ENCODE measurements at places on chromosomes 11 and 22.

GRCh38 chr22:43094085-43094484 lies 4.9 kb upstream of the TTLL1 start:
- DNase-seq, result no peak

DNA sequence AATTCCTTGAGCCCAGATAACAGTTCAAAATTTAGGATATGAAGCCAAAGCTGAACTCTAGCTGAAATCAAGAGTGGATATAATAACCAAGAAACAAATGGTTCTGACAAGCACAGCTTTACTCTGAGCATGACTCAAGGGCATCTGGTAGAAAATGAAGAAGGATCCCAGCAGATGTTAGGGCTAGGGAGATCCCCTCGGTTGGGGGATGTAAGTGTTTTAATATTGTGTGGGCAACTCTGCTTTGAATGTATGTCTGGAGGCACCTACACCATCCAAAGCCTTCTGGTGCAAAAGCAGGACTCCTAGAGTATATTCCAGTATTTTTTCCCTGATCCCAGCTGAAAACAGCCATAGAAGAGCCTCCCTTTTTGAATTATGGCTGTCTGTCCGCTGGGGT lies 61.7 kb downstream of the FLI1 start:
- no peak for DNase-seq

DNA sequence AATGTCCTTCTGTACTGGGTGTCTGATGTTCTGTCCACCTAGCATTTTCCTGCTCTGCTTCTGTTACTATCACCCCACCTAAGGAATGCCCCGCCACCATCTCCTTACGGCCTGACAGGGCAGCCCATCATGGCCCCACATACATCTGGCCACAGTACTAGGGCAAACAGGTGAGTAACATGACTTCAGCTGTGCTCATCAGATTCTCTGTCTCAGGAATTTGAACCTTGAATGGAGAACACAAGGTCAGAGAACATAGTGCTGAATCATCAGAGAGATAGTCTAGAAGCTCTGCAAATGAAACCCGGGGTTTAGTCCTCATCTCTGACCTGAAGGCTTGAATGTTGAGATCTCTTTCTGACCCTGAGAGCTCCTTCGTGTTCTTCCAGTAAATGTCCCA lies 32.4 kb downstream of the ZC3H12C start:
- no peak for DNase-seq

GRCh38 chr11:130161441-130162145 lies 2.0 kb downstream of the ST14 start:
- DNase-seq, result no peak

DNA sequence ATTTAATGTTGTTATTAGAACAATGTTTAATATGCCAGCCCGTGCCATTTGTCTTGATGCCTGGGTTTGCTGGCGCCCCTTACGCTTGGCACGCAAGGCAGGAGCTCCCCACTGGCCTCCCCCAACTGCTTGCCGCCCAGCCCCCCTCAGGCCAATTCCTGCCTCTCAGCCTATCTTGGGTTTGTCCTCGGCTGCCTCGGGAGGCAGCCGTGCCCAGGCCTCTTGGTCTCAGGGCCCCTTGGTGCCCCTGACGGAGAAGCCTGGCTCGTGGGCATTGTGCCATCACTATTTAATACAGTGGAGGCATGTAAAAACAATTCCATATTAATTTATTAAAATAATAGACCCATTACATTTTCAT lies 119.8 kb downstream of the KCNQ1OT1 start:
- no peak for DNase-seq

GRCh38 chr11:132161403-132162078 lies 791.1 kb downstream of the NTM start:
- DNase-seq, result no peak

- peak; percentile 28 for DNase-seq
Observed at GRCh38 chr22:42680648-42681047, 31.5 kb upstream of the CYB5R3 start.

DNA sequence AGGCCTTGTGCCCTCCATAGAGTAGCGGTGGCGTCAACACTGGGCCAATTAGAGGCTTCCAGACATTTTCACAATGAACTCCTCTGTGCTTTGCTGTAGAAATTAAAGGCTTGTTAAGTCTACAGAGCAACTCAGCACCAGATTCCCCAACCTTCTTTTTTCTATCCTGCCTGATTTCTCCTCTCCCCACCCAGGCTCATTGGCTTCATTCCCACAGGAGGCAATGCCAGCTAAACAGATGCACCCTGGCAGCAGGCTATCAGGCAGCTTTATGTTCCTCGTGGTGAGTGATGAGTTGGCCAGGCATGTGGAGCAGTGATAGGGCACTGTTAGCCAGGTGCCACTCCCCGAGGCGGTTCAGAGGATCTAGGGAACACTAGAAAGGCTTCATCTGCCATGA lies 4.8 kb downstream of the DIXDC1 start:
- no peak for DNase-seq

GRCh38 chr22:27393371-27393770 lies 408.2 kb downstream of the MN1 start:
- no peak for DNase-seq

- DNase-seq, result no peak
Observed at GRCh38 chr11:128421577-128422330, 165.6 kb downstream of the ETS1 start.

DNA sequence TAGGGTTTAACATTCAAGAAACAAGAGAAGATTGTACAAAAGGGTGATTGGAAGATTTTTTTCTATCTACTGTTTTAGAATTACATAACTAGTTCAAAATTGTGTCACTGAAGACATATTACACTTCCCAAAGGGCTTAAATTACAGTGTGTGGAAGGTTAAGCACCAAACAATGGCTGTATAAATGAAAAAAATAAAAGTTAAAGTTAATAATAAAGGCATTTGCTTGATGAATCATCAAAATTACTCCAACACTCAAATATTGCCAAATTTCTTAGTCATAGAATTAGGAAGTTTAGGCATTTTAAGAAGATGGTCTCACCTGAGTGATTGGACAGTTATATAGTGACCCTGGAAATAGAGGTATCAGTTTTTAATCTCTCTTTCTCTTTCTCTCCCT lies 227.6 kb upstream of the CARD18 start:
- no peak for DNase-seq

DNA sequence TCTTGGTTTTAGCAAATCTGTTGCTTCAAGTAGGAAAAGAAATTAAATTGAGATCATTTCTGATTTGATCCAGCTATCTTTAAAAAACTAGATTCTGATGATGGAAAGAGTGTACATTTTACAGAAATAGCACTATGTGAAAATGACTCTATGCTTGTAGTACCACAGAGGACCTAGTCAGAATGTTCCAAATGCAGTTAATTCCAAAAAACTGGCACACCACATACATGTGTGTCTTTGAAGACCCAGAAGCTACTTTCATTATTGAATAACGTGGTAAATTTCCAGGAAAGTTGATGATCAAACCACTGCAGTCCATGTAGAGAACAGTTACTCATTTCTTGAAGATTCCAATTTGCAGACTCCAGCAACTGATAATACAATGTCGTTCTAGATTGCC lies 3.8 kb downstream of the ELMOD1 start:
- no peak for DNase-seq

GRCh38 chr11:15837901-15838489 lies 518.4 kb downstream of the SOX6 start:
- DNase-seq, result no peak

DNA sequence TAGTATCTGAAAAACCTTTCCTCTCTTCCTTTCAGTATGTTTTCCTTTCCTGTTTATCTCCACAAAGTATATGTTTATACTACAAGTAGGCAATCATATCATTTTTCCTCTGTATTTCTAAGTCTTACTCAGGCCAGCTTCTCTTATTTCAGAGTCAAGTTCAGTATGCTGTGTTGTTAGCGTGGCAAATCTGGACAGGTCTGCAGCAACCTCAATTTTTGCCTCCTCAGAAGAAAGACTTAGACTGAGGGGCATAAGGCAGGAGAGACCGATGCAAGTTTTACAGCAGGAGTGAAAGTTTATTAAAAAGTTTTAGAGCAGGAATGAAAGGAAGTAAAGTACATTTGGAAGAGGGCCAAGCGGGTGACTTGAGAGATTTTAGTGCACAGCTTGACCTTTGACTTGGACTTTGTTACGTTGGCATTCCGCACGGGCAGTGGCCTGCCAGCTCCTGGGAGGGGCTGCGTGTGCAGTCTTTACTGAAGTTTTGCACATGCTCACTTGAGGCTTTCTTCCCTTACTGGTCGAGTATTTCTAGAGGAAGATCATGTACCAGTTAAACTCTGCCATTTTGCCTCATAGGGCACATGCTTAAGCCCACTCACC lies 343.2 kb downstream of the NTM start:
- DNase-seq, result no peak

- DNase-seq, result no peak
Observed at GRCh38 chr11:129959687-129960086, 42.9 kb downstream of the PRDM10 start.

DNA sequence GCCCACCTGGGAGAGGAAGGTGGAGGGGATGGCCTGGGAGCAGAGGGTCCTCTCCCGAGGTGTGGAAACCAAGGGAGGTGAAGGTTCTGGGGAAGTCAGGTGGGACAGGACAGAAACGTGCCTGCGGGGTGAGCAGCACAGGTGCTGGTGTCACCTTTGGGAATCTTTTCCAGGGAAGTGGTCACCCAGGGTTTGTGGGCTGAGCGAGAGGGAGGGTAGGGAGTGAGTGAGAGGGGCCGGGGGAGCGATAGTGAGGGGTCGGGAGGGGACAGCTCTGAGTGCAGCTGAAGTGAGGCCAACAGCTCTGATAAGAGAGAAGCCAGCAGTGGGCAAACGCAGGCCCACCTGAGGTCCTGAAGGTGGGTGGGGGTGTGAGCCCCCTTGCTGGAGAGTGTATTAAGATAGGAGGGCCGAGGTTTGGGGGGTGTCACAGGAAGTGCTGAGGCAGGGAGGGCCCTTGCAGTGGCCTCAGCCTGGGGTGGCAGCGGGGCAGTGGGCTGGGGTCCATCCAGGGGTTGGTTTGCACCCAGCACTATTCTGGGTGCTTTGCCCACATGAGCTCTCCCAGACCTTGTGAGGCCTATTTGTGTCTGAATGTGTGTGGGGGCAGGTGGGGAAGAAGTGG lies 1.6 kb upstream of the SHANK3 start:
- DNase-seq, result no peak

- DNase-seq, result no peak
Observed at GRCh38 chr11:129778877-129779276, 36.8 kb upstream of the TMEM45B start.

DNA sequence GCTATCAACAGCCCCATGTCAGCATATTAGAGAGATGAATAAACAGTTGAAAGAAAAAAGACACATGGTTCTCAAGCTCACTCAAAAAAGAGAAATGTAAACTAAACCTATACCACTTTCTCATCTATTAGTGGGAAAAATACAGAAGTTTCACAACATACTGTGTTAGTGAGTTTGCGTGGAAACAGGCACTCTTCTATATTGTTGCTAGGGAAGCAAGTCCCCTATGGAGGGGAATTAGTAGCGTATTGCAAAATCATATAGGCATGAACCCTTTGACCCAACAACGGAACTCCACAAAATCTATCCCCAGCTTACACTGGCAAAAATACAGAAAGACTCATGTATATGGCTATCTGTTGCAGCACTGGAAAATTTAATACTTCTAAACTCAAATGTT lies 14.2 kb upstream of the RFPL2 start:
- no peak for DNase-seq

DNA sequence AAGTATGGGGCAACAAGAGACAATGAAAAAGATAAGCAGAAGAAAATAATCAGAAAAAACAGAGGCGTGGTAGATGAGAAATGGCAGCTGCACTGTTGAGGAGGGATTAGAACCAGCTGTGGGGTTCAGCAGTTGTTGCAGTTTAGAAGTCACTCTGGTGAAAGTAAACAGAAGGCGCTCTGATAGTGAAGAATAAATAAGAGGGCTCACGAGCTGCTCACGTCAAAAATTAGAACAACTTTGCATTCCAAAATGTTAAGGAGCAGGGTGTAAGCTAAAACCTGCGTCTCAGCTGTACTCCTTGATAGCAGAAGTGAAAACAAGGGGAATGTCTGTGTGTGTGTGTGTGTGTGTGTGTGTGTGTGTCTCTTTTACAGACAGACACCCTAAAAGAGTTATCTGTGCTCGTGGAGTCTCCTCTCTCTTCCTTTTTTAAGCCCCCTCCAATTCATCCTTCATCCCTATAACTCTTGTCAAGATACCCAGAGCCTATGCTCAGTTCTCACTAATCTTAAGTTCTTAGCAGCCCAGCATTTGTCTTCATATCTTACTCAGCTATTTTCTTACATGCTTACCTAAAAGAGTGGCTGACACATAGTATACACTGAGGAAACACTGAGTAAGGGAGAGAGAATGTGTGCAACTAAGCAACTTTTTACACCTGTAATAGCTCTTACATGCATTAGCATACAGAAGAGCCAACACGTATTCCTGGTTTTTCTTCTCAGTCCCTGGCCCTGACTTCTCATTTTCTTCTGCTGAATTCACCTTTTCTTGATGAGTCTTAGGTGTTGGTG lies 8.9 kb downstream of the TTC17 start:
- DNase-seq, result no peak

GRCh38 chr11:35168671-35169070 lies 29.7 kb downstream of the CD44 start:
- DNase-seq, result no peak

GRCh38 chr22:35478633-35479107 lies 62.0 kb upstream of the RASD2 start:
- no peak for DNase-seq

DNA sequence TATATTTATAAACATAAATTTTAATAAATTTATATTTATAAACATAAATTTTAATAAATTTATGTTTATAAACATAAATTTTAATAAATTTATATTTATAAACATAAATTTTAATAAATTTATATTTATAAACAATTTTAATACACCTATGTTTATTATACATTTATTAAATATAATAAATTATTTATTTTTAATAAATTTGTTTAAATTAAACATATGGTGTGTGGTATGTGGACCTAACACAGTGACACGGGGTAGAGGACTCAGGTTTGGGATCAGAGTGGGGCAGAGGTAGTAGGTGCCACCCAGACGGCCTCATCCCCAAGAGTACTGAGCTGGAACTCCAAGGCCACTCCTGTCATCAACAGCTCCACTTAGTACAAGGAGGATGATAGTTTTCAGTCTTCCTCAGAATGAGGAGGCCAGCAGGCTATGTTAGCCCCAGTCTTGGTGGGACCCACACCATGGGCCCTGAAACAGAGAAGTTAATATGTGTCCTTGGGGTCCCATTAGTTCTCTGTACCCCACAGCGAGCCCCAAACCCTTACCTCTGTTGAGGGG lies 46.7 kb upstream of the BID start:
- DNase-seq, result no peak

GRCh38 chr11:61797263-61797944 lies 4.7 kb downstream of the FEN1 start:
- peak; percentile 70 for DNase-seq

DNA sequence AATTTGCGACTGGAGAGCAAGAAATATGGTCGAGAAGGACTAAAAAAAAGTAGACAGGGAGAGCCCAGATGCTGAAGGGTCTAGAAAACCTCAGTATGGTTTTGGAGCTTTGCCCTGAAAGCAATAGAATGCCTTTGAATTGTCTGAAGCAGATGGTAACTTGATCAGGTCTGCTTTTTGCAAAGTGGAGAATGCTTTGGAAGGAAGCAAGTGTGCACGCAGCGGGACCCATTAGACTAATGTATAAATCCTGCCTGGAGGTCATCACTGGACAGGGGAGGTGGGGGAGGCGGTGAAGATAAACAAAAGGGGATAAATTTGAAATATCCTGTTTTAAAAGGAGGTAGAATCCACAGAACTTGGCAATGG lies 757 bp upstream of the HINFP start:
- DNase-seq, result no peak

- peak; percentile 86 for DNase-seq
Observed at GRCh38 chr11:75384438-75385080, 14.8 kb upstream of the RPS3 start.

- no peak for DNase-seq
Observed at GRCh38 chr11:66492161-66492865, 12.1 kb downstream of the DPP3 start.

- peak; percentile 73 for DNase-seq
Observed at GRCh38 chr11:73393479-73394415, 17.5 kb downstream of the RELT start.
